ENCODE measurements at places on chromosomes 7 and 10.

DNA sequence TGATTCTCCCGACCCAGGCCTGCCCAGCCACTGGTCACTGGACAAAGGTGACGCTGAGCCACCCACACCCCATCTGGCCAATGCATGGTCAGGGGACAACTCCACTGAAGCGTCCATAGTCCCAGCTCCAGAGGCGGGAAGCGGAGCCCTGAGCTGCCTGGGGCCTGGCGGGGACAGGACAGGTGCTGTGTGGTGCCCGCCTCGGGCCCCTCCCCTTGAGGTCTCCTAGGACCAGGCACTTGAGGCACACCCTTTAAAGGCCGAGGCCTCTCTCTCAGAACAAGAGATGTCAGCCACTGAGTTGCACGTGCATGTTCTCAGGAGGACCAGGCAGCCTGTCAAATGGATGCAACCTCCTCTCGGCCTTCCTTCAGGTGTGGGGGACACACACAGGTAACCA is 52.5 kb upstream of the PPP2R2D start:
- no peak for DNase-seq

DNA sequence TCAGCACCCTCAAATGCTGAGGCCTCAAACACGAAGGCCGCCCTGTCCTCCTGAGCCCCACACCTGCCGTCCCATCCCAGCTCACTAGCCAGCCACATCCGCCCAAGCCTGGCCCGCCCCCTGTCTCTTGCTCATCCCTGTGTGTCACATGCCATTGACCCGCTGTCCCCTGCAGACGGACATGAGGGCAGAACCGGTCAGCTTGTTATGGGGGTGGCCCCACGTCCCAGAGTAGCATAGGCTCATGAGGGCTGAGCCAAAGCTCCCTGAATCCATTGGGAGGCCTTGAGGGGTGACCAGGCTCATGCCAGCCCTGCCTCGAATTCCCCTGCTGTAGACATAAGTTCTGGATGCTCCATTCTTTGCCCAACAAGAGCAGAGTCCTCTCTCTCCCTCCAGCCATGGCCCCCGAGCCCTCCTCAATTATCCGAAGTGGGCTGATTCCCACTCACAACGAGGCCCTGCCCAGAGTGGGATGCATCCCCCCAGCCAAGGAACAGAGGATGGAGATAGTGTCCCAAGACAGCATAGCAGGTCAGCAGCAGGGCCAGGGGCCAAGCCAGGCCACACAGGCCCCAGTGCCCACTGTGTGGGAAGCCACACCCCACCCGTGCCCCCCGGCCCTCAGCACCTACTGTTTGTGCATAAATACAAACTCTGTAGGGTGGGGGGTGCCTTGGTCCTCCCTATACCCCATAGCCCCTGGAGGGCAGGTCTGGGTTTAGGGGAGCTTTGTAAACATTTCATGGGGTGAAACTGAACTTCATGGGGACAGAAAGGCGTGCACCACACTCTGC is 42.1 kb downstream of the EBF3 start:
- no peak for DNase-seq

DNA sequence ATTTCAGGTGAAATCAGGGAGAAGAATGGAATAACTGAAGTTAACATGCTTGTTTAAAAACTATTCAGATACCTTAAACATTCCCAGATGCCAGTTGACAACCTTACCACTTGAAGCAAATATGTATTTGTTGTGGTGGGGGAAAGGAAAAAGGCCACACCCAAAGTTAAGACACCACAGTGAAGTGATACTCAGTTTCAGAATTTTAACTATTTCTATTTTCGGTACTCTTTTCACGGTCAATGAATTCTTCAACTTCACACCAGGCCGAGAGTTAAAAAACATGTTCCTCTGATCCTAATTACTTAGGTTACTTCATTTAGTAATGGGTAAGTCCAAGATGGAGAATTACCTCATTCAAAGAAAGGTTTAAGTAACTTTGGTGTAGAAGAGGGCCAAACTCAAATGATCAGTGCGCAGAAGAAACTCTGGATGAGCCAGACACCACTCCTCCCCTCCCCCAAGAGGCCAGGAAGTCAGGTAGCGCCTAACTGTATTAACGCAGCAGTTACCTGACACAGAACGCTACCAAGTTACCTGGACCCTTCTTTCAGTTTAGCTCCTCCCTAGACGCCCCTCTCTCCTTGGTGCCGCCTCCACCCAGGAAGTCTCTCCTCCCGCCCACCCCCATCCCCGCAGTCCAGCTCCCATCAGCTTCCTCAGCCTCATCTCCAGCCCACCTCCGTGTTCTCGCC is 700 bp downstream of the MTPN start:
- no peak for DNase-seq

GRCh38 chr10:91411621-91412020 is 1.5 kb downstream of the HECTD2 start:
- DNase-seq = peak; percentile 8

GRCh38 chr10:70730955-70731354 is 54.2 kb downstream of the TBATA start:
- DNase-seq = no peak

GRCh38 chr7:142760071-142760642 is 10.6 kb upstream of the PRSS2 start:
- DNase-seq = no peak

GRCh38 chr10:27433976-27434375 is 70.1 kb upstream of the RAB18 start:
- DNase-seq = no peak

DNA sequence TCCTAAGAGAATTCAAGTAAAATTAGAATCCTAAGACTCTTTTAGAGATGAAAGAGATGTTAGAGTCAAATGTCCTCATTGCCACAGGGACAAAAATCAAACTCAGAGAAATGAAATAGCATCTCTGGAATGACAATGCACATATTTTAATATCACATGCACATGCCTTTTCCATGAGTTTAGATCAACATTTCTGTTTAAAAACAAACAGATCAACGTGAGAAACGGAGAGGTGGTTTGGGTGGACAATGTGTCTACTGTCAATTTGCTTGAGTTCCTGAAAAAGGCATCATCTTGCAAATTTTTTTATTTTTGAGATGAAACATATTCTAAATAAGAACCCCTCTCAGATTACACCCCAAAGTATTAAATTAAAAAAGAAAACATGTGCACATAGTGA is 130.0 kb downstream of the CHRM2 start:
- DNase-seq = no peak

GRCh38 chr10:84548869-84549268 is 220.5 kb downstream of the CCSER2 start:
- no peak for DNase-seq

DNA sequence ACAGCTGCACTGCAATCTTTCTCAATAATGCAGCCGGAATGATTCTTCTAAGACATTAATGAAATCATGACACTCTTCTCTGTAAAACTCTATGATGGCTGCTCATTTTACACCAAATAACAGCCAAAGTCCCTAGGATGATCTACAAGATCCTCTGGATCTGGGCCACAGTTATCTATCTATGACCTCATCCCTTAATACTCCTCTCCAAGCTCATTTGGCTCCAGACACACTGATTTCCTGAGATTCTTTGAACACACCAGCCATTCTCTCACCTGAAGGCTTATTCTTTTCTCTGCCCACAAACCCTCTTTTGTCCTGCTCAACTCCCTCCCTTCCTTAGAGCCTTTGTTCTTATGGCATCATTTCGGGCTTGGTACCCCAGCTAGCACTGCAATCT is 577.4 kb upstream of the ANKRD30A start:
- no peak for DNase-seq

- DNase-seq = no peak
Observed at GRCh38 chr10:6030217-6030616, 31.9 kb downstream of the IL2RA start.

DNA sequence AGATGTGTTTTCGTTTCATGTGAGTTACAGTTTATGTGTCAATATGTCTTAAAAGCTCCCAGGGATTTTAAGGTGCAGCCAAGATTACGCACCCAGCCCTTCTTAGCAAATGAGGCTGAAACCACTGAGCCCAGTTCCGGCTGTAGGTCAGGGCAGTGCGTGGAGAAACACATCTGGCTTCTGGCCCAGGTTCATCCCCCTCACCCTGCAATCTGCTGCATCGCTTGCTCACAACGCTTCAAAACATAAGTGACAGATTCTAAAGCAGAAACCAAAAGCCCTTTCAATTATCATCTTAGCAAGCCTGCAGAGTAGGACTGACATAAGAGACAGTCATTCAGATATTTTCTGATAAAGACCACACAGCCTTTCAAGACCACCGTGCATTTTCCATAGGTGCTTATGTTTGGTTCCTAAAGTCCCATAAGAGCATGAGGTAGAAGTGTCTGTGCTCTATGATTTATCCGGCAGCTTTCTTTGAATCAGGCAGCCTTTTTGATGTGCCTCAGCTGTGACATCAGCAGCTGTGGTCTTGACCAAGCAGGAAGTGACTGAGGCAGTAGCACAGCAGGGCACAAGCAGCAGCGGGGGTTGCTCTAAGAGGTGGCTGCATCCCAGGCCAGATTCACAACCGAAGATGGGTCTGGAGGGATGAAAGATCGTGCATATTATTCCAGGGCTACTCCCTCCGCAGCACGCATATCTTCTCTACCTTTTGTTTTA is 72.1 kb upstream of the LYZL2 start:
- DNase-seq = no peak

- no peak for DNase-seq
Observed at GRCh38 chr7:3591944-3592343, 290.9 kb downstream of the SDK1 start.

GRCh38 chr10:102274062-102274461 is 28.7 kb downstream of the GBF1 start:
- no peak for DNase-seq

DNA sequence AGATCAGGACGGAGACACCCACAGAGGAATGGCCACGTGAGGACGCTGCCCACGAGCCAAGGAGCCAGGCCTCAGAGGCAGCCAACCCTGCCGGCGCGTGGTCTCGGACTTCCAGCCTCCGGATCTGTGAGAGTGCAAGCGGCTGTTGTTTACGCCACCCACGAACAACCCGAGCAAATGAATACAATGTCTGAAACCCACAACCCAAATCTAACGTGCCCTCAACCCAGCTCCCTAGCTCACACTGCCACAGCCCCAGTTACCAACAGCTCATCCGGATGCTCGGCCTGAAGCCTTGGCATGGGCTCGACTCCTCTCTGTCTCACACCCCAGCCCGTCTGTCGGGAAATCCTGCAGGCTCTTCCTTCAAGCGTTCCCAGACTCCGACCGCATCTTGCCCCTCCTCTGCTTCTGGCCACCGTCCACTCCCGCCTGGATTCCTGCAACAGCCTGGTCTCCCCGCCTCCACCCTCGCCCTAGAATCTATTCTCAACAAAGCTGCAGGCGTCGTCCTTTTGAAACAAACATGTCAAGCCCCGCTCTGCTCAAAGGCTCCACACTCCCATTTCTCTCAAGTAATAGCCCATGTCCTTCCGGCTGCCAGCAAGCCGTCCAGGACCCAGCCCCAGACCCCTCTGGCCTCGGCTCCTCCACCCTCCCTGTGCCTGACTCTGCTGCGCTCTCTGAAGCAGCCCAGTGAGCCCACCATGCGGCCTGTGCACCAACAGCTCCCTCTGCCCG is 35.3 kb downstream of the STK32C start:
- DNase-seq = no peak

GRCh38 chr7:5564894-5565293 is 141.3 kb upstream of the TNRC18 start:
- no peak for DNase-seq

- DNase-seq = peak; percentile 79
Observed at GRCh38 chr10:52308251-52309031, 5.6 kb upstream of the DKK1 start.

- no peak for DNase-seq
Observed at GRCh38 chr10:22226599-22226998, 8.8 kb upstream of the EBLN1 start.

DNA sequence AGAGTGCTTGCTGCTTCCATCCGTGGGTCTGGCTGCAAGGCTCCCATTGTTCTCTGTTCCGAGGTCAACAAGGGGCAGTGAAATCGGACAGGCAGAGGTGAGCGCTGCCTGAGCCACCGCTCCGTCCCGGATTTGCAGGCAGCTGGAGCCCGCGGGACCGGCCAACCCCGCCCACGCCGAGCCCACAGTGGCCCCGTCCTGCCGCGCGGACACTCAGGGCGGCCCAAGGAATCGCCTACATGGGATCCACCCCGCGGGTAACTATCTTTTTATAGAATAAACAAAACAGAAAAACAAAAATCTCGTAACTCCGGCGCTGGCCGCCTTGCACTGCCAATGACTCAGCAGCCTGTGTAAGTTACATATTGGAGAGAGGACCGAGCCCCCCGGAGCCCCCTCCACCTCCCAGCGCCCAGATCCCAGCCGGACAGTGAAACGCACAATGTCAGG is 1.9 kb downstream of the BNIP3 start:
- DNase-seq = no peak

DNA sequence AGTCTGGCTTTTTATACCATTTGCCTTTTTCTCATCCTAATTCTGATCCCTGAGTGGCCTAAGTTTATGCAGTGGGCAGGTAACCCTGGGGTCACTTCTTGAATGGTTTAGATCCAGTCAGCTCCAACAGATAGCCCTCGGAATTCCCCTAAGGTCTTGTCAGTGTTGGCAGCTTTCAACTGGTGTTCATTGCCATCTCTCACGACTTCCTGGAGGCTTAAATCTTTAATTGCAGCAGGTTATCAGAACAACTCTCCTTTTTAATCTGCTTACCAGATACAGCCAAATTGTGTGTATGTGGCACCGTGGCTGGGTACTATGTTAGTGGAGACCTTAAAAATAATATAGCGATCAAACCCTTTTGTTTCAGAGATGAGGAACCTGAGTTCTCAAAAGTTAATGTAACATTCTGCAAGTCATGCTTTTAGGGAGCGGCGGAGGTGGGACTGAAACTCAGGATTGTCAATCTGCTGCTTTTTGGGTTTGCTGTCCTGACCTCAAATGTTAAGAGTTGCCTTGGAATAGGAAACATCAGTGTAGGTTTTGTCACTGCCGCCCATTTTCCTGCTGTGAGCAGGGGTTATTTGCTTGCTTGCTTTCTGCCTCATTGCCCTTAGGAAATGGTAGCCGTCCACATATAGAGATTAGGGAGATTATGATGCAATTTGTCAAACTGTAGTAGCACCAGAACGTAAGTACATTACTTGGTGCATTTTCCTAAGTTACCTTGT is 818 bp downstream of the DLD start:
- DNase-seq = no peak

DNA sequence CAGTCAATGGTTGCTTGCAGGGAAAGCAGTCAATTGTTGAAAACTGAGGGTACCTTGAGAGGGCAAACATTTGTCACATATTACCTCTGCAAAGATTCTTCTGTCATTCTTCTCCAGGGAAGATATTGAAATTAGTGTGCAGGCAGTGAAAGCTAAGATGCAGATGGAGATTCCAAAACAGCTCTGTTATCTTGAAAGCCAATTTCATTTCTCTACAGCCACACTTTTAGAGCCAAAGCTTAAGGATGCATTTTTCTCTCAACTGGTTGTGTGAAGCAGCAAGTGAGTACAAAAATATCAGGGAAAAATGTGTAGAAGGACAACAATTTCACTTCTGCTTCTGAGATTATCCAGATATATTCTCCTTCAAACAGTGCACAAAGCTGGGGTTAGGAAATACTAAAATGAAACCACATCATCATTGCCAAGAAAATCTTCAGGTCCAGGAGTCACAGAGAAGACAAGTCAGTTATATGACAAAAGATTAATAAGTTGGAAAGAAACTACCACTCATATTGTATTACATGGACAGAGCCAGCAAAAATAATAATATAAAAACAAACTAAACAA is 16.3 kb downstream of the SGMS1 start:
- DNase-seq = no peak

GRCh38 chr10:83037653-83038052 is 1101.7 kb upstream of the GHITM start:
- DNase-seq = no peak
